ENCODE measurements at places on chromosomes 12 and 14.

DNA sequence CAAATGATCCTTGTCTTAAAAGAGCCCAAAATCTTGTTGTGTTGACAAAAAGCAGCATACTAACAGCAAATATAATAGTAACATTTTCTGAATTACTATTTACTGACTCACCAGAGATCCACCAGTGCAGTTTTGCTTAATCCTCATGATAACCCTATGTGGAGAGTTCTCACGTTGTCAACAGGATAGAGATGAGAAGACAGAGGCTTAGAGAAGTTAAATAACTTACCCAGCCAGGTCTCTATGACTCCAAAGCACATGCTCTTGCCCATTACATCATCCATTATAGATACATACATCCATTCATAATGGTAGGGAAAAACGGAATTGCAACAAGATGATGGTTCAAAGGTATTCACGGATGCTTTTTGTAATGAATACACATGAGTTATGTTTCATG lies 111.9 kb downstream of the PAX9 start:
- no peak for DNase-seq

DNA sequence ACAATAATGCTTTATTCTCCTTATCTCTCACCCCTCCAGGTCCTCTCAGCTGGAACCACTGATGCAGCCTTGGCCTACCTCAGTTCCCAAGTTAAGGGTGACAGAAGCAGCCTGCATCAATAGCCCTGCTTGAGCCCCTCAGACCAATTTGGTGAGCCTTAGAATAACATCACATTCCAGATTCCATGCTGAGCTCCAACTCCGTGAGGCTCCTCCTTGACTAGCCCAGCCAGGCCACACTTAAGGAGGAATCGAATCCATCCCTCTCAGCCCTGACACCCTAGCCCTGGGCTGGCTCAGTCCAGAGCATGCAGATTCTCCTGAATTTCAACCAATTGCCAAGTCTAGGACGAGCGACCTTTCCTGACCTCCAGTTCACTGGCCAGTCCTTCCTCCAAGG lies 91.1 kb downstream of the ARMH4 start:
- DNase-seq, result no peak

DNA sequence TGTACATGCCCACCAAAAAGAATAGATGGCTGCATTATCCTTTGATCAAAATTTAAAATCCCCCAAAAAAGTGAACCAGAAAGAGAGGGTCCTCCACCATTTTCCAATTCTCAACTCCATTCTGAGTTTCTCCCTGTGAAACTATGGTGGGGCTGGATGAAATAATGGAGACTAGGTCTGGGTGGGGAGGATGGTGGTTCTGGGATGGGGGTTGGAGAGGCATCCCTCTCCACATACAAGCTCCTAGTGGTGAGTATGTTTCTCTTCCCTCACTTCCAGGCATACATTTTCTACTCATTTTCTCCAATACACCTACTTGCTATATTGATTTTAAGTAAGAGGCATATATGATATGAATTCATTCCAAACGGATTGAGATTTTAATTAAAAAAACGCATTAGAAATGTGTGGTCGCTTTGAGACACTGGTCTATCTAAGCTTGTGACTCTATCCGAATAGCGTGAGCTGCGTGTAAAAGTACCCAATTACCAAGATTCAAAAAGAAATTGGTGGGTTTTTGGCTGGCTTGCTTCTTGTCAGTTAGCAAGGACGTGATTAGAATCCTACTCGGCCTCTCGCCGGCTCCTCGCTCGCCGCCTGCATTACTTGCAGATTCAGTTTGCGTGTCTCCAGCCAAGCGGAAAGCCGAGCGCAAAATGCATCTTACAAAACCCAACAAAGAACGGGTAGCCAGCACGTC lies 3.4 kb downstream of the ASCL1 start:
- DNase-seq, result no peak

DNA sequence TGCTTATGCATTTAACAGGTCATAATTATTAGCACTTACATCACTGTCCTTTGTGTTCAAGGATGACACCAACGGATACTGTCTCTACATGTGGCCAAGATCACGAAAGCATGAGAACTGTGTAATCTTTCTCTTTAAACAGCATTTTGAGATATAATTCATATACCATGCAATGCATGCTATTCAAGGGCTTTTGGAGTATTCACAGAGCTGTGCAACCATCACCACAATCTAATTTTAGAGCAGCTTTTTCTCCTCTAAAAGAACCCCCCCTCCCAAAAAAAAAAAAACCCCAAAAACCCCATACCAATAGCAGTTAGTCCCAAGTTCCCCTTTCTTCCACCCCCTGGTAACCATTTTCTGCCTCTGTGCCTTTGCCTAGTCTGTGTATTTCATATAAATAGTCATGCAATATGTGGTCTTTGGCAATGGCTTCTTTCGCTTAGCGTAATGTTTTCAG lies 60.6 kb downstream of the SPRING1 start:
- no peak for DNase-seq

- DNase-seq, result no peak
These were observed 30.7 kb downstream of the OTOGL start for GRCh38 chr12:80129895-80130530.

DNA sequence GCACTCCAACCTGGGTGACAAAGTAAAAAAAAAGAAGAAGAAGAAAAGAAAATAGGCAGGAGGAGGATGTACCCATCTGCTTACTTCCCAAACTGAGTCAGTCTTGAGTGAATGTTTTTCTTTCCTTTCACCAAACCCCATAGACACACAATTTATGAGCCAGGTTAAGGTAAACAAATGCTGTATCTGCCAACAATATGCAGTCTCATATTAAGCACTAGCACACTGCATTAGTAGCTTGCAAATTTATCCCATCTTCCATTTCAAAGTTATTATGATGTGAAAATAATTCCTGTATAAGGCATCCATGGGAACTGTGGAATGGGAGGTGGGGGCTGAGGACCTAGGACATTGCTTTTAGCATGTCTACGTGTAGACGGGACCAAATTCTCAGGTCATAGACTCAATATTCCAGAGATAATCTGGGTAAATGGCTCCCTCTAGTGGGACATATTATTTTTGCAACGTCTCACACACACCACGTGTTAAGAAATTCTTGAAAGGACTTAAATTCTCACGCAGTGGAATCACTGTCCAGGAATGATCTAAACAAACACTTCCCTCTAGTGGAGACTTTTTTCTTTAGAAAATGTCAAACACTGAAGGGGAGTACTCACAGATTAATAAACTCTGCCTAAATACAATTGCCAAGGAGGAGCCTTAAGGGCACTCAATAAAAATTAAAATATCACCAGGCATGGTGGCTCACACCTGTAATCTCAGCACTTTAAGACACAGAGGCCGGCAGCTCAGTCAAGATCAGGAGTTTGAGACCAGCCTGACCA lies 17.1 kb upstream of the OR10P1 start:
- DNase-seq, result no peak

GRCh38 chr14:93788543-93789227 lies 400 bp upstream of the PRIMA1 start:
- no peak for DNase-seq

DNA sequence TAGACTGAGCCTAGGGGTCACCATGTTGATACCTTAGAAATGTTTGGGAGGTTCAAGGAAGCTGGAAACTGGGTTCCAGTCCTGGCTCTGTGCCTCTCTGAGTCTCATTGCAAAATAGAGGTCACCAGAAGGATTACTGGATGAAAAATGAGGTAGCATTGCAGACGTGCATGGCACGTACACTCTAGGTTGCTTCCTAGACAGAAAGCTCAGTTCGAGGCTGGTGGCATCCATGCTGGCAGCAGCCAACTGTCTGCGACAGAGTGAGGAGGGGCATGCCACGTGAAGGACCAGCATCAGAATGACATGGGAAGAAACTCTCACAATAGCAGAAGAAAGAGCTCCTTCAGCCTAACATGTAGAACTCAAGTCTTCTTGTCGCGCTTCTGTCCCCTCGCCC lies 4.6 kb upstream of the CYP46A1 start:
- no peak for DNase-seq

GRCh38 chr12:76421046-76421445 lies 72.8 kb upstream of the BBS10 start:
- DNase-seq, result no peak

DNA sequence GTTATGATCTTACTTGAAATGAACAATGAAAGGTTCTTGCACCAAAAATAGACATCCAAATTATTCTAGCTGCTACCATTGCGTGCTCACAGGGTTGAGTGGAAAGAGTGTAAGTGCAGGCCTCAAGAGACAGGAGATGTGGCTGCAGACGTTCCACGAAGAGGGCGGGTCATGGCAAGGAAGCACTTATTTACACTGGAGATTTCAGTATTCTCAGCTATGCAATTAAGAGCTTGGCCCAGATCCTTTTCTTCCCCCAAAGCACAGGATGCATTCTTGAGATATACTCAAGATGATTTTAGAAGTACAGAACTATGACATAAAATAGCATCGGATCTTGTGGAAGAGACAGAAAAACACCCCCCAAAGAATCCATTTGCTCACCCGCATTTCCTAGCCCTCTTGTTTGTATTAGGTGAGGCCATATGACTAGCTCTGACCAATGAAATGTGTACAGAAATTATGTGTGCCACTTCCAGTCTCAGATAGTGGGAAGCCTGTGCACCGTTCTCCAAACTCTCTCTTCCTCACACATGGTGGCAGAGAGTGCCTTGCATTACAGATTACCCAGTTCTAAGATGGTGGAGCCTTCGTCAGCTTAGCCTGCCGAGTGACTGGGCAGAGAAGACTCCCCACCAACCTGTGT lies 261.4 kb downstream of the TTC8 start:
- no peak for DNase-seq

DNA sequence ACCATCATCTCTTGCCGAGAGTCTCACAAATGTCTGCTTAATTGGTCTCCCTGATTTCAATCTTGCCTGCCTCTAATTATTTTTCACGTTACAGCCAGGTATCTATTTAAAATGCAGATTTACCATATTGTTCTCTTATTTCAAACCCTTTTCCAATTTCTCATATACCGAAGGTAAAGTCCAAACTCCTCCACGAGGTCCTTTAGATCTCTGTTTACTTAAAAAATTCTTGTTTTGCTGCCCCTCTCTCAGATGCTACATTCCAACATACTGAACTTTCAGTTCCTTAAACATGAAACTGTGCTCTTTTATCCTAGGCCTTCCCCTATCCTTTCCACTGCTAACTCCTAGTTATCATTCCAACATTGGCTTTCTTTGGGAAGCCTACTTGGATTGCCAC lies 363.9 kb downstream of the CEP128 start:
- DNase-seq, result no peak

DNA sequence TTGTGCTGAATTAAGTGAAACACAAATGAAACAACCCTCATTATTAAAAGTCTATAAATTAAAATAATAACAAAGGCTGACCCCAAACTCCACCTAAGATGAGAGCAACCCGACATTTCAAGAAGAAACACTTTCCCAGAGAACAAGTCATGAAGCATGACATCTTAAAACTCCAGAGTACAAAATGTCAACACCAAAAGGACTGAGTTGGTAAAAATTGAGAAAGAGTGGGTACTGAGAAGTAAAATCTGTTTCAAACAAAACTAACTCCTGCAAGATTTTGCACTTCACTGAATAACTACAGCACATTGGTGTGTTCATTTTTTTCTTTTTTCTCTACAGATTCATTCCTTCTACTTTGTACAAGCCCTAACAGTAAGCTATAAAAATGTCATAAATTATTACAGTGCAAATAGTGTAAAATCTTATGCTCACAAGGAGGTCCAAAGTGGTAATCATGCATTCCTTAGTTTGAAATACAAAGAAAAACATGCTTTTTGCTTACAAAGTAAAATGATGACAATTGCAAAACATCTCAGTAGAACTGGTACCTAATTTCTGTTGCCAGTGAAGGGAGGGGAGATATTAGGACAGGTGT lies 31.8 kb downstream of the SLC35F4 start:
- DNase-seq, result no peak

DNA sequence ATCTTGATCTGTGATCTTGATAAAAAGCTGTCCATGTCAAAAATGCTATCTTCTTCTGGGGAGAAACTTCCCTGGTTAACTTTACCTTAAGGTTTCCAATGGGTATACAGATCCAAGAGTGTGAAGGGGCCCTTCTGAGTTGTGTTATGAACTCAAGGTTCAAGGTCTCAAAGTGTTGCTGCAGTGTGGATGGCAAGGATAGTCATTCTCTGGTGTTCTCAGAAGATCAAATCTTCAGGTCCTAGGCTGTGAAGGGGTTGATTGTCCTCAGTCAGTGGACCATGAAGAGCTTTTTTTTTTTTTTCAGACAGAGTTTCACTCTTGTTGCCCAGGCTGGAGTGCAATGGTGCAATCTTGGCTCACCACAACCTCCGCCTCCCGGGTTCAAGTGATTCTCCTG lies 114.4 kb downstream of the SPTSSA start:
- no peak for DNase-seq

DNA sequence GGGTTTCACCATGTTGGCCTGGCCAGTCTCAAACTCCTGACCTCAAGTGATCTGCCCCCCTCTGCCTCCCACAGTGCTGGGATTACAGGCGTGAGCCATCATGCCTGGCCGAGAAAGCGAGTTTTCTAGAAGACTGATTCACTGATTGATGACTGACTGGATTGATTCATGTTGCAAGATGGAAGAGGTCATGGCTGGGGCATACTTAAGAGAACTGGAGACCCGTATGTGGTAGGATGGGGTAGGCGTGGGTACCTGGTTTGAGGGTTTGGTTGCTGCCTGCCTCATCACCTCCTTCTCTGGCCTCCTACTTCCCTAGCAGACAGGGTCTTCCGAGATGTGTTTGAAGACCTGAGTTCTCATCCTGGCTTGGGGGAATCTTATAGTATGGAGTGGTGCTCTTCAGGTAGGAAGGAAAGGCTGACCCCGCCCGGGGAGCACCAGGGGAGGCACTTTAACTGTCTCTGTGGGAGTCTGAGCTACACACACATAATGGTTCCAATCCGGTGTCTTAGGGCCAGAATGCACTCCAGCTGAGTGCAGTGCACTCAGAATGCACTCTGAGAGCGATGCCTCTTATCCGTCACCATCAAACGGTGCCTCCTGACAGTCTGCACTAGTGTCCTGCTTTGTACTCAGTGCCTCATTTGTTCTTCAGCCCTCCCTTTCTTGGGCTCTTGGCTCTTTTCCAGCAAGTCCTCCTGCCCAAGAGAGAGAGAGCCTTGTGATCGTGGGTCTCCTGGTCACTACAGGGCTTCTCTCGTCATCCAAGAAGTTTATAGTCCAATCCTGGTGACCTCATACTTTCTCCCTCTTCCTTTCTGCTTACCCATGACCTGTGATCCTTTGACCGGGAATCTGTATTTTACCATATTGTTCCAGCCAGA lies 19.7 kb downstream of the PLEKHG3 start:
- DNase-seq, result no peak

DNA sequence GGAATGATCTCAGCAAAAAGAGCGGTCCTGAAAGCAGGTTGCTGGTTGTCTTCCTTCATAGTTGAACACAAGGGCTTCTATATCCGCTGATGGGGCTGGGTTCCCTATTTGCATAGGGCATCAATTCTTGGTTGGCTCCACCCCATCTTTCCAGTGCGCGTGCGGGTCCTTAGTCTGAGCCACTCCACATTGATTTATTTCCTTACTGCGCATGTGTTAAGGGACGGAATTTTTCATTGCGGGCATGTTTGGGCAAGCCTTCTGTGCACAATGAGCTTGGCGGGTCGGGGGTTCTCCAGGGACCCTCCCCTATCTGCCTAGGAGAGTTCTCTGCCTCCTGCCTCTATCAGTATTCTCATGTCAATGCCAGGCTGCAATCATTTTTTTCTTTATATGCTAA lies 21.2 kb upstream of the DLGAP5 start:
- DNase-seq, result no peak

Data from activated CD4-positive, alpha-beta T cell treated with anti-CD3 and anti-CD28 coated beads for 1 hour (primary cell).